GM23248 (cell line): ENCODE measurements at places on chromosomes 13 and 19. TPM values are rescaled to one million over a fixed set of nuclear protein-coding genes. Genes with fewer than 3 reads are reported as not detected.

CYSLTR2 gene
- not detected in 2 replicates for polyA plus RNA-seq

CGB8 gene
- polyA plus RNA-seq = 1.9 and 2.0 TPM in 2 replicates

GRCh38 chr19:1850809-1851653 is 2.7 kb upstream of the REXO1 start:
- no peak for DNase-seq

DNA sequence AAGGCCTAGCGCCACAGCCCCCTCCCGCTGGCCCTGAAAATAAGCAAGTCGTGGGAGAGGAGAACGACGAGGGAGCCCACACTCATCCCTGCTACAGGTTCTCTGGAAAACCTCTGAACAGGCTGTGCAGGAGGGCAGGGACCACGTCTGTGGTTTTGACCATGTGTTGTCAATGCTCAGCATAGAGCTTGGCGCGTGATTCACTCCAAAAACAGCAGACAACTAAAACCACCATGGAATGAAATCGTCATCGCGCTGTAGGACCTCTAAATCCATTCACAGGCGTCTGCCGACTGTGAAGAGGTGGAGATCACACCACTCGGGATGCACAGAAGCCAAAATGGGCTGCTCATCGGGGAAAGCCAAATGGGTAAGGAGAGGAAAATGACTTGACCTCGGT is 121.3 kb downstream of the COL4A1 start:
- DNase-seq = peak; percentile 9

MIR17HG gene
- polyA plus RNA-seq = 0.20 and 0.27 TPM in 2 replicates
